ENCODE measurements at places on chromosomes 12 and 14.
A peak's percentile ranks its signal among the peaks of the same experiment; 100 is the strongest.

DNA sequence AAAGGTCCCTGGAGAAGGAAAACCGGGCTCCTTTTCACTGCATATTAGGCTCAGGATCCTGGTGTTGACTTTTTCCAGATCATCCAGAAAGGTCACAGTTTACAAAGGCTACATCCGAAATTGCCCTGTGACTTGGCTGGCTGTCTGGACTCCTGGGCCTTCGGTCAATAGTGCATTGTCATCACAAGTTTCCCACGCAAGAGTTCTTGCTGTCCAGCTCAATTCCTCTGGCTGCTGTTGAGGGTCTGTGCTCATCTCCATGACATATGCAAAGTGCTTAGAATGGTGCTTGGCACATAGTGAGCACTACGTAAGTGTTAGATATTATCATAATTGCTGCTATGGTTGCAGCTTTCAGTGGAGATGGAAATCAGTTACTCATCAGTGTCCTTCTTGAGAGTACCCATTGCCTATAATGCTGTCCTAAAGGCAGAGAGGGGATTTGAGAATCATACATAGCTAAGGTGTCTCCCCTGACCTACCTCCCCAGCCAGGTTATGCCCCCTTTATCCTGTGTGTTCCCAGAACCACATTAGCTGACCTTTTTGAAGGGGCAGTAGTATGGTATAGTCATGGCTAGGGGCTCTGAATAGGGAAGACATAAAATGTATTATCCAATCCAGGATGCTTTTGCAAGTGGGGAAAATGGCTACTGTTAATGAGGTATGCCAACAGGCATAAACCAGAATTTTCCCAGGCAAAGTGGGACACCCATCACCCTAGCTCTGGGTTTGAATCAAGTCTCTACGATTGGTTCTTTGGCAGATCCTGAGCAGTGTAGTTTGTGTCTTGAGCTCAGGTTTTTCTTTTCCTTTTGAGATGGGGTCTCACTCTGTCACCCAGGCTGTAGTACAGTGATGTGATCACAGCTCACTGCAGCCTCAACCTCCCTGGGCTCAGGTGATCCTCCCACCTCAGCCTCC, 132.0 kb upstream of the CCND2 start:
- H3K36me3 ChIP-seq, result no peaks in the 10 kb centered on the region
- no peak overlapping the region for H3K4me3 ChIP-seq
- peak; percentile 26 for DNase-seq

DNA sequence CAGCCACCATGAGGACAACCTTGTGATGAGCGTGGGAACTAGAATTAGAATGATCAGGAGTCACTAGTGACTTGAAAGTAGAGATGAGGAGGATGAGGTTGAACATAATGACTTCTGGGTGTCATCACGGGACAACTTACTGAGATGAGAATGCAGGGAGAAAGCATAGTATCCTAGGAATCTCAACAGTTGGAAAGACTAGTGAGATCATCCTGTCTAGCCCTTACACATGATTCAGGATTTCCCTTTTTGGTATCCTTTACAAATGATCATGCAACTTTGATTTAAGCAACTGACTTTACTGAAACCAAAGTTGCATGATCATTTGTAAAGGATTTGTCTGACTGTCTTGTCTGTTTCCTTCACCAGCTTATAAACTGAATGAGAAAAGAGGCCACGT, 51.8 kb upstream of the HIF1A start:
- DNase-seq, result peak; percentile 70
- no peaks in the 10 kb centered on the region for H3K36me3 ChIP-seq
- H3K4me3 ChIP-seq, result no peak overlapping the region
- H3K27me3 ChIP-seq, result no peaks in the 10 kb centered on the region

- DNase-seq, result no peak
- H3K4me3 ChIP-seq, result no peak overlapping the region
- H3K27ac ChIP-seq, result no peak overlapping the region
- peaks cover 81% of the 10 kb centered on the region for H3K36me3 ChIP-seq
- no peaks in the 10 kb centered on the region for H3K4me1 ChIP-seq
- H3K27me3 ChIP-seq, result no peaks in the 10 kb centered on the region
Observed at GRCh38 chr12:95487024-95487423, 13.1 kb downstream of the METAP2 start.

DNA sequence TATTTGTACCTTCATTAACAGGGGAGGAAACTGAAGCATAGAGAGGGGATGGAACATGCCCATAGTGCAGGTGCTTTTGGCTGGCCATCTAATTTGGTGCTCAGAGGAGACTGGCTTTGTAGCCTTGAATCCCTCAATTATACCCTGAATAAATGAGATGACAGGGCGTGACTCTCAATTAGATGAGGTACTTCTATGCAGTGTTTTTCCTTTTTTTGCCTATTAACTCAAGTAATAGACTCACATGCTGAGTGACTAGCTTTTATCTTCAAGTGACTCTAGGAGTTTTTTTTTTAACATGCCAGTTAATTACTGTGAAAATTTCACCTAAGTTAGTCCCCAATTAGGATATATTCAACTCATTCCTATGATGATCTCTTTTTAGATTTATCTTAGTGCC, 243.7 kb downstream of the DACT1 start:
- DNase-seq, result no peak
- no peak overlapping the region for H3K4me3 ChIP-seq
- H3K4me1 ChIP-seq, result peaks cover 3% of the 10 kb centered on the region
- peaks cover 56% of the 10 kb centered on the region for H3K27me3 ChIP-seq
- no peaks in the 10 kb centered on the region for H3K36me3 ChIP-seq
- H3K27ac ChIP-seq, result no peak overlapping the region

GRCh38 chr12:108348842-108349241, 9.7 kb upstream of the CMKLR1 start:
- H3K27ac ChIP-seq, result no peak overlapping the region
- H3K4me3 ChIP-seq, result no peak overlapping the region
- H3K27me3 ChIP-seq, result peaks cover 23% of the 10 kb centered on the region
- peaks cover 3% of the 10 kb centered on the region for H3K4me1 ChIP-seq
- no peak for DNase-seq

DNA sequence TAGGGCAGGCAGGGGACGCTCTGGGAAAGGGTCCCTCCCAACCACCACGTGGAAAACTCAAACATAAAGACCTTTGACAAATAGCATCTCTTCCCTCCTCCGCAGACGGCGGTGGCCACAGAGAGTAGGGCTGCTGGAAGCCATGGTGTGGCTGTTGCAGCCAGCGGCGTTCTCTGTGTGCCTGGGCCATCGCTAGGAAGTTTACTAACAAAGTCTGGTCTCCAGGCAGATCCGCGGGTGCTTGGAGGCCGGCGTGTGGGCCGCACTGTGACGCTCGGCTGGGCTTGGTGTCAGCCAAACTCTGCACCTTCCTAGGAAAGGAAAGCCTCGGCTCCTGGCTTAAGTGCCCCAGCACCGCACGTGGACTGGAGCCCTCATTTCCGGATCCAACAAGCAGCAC, 65.6 kb downstream of the CCDC88C start:
- no peak overlapping the region for H3K4me3 ChIP-seq
- H3K27ac ChIP-seq, result no peak overlapping the region
- peaks cover 10% of the 10 kb centered on the region for H3K4me1 ChIP-seq
- no peak for DNase-seq
- H3K36me3 ChIP-seq, result no peaks in the 10 kb centered on the region

DNA sequence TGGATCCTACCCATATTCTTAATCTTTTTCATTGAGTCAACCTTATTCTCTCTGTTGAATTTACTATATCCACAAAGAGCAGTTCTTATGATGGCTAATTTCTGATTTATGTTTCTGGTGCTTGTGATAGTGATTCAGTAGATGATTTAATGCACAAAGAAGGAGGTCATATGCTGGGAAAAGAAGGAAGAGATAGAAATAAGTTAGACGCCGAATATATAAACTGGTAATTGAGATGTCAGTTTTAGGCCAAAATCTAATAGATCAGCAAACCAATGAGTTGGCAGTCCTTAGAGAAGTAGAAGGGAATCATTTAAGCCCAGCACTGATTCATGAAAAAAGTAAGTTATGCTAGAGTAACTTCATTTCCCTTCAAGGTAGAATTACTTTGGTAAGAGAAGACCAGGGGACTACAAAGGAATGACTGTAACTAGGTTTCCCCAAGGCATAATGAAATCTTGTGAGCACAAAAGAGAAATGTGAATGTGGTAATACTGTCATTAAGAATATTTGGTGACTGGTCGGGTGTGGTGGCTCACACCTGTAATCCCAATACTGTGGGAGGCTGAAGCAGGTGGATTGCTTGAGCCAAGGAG, 132.4 kb downstream of the TGFB3 start:
- no peak for DNase-seq
- H3K27me3 ChIP-seq, result no peaks in the 10 kb centered on the region
- H3K27ac ChIP-seq, result no peak overlapping the region

Data from mesenchymal stem cell (in vitro differentiated cells and primary cell).